ENCODE measurements at places on chromosomes 3 and 15. TPM values are rescaled to one million over a fixed set of nuclear protein-coding genes. Genes with fewer than 3 reads are reported as not detected.

The HES1 gene
- 45.4 TPM for total RNA-seq

The CRTC3 gene
- 43.3 TPM for total RNA-seq

The GPD1L gene
- total RNA-seq, result 59.0 TPM

The CISH gene
- 5.1 TPM for total RNA-seq

The PP2D1 gene
- not detected for total RNA-seq

The CERS3 gene
- total RNA-seq, result not detected

The TRPC1 gene
- 6.2 TPM for total RNA-seq

The ZNF717 gene
- 26.9 TPM for total RNA-seq

The DUOXA2 gene
- not detected for total RNA-seq

The STARD5 gene
- total RNA-seq, result 3.1 TPM

The SLC2A2 gene
- 0.22 TPM for total RNA-seq

The P3H2 gene
- total RNA-seq, result 133 TPM

The CSPG5 gene
- total RNA-seq, result 0.14 TPM

The SLMAP gene
- 113 TPM for total RNA-seq

The KLHL6 gene
- 7.5 TPM for total RNA-seq

The IGDCC3 gene
- total RNA-seq, result 0.29 TPM

The TMEM212 gene
- not detected for total RNA-seq

The PDE8A gene
- total RNA-seq, result 92.7 TPM

The FOXB1 gene
- total RNA-seq, result not detected

The SLC27A2 gene
- 34.4 TPM for total RNA-seq

The MAGEL2 gene
- total RNA-seq, result 0.14 TPM

The TM4SF18 gene
- total RNA-seq, result 11.6 TPM

The SENP8 gene
- total RNA-seq, result 3.6 TPM

The HIGD2B gene
- not detected for total RNA-seq

The SOX14 gene
- total RNA-seq, result not detected

The MYRIP gene
- 0.24 TPM for total RNA-seq

The CLSTN2 gene
- total RNA-seq, result 0.67 TPM

The TMEM40 gene
- total RNA-seq, result not detected

The KCNAB1 gene
- 0.87 TPM for total RNA-seq

The BNIP2 gene
- total RNA-seq, result 69.4 TPM

The MAP2K1 gene
- total RNA-seq, result 60.0 TPM

The SLC12A1 gene
- total RNA-seq, result not detected

The PCNP gene
- total RNA-seq, result 121 TPM

The PLOD2 gene
- total RNA-seq, result 79.0 TPM

The MESP2 gene
- total RNA-seq, result 1.7 TPM

The POPDC2 gene
- 2.5 TPM for total RNA-seq

The TTLL13 gene
- not detected for total RNA-seq

The TUSC7 gene
- not detected for total RNA-seq

The SCN5A gene
- total RNA-seq, result 2.1 TPM

The DAZL gene
- not detected for total RNA-seq

The DOCK3 gene
- 2.6 TPM for total RNA-seq

The PLS1 gene
- 7.4 TPM for total RNA-seq

The ADAMTS9 gene
- 16.7 TPM for total RNA-seq

The WDR76 gene
- total RNA-seq, result 1.7 TPM

The SPATA16 gene
- total RNA-seq, result not detected

The ZIC4 gene
- total RNA-seq, result not detected

The SEC61A1 gene
- 259 TPM for total RNA-seq

The OSTN gene
- not detected for total RNA-seq

The SEMA7A gene
- 32.0 TPM for total RNA-seq

The CCDC54 gene
- not detected for total RNA-seq

The ITGA11 gene
- 4.8 TPM for total RNA-seq

The PLCH1 gene
- total RNA-seq, result 0.11 TPM

The ALDH1A2 gene
- total RNA-seq, result 277 TPM

The HCN4 gene
- 0.04 TPM for total RNA-seq
